ENCODE measurements at places on chromosomes 1 and 21.

DNA sequence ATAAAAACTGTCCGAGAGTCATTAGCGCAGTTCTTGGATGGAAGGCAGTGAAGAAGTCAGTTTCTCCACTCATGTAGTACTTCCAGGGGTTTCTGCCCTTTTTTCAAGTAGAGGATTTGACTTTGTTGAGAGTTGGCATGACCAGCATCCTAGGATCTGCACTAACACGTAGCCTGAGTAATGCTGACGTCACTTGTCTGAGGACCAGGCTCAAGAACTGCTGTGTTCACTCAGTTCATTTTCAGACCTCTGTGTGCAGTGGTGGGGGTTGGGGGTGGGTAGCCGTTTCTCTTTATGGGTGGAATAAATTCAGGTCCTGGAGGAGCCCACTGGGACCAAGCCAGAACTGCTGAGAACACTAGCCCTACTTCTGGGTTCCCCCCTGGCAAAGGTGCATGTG lies 53.3 kb downstream of the MRPS6 start:
- no peak for DNase-seq

GRCh38 chr1:153342178-153342577 lies 6.5 kb downstream of the PGLYRP4 start:
- no peak for DNase-seq

GRCh38 chr1:84164567-84165021 lies 20.5 kb downstream of the PRKACB start:
- DNase-seq: peak; percentile 46

GRCh38 chr1:40861224-40862003 lies 749 bp downstream of the CITED4 start:
- no peak for DNase-seq

- DNase-seq: no peak
These were observed 64.3 kb upstream of the ADARB1 start for GRCh38 chr21:45010096-45010495.

GRCh38 chr1:112841825-112842224 lies 114.2 kb downstream of the SLC16A1 start:
- DNase-seq: peak; percentile 44

DNA sequence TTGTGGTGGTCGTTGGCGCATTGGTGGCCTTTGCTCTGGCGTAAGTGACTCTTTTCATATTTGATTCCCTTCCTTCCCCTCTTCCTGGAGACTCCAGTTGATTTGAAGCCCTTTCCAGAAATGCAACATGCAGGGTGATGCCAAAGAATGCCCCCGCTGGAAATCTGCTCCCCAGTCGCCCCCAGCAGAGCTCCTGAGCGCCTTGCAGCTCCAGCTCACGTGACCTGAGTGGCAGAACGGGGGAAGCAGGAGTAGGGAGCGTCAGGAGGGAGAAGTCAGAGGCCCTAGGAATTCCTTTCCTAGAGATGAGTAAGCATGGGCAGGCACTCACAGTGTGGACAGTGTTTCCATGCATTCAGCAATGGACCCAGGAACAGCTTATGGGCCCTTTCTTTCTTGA lies 255.9 kb downstream of the CACNA1E start:
- DNase-seq: peak; percentile 21

GRCh38 chr1:22174446-22175220 lies 31.7 kb upstream of the WNT4 start:
- DNase-seq: no peak

- no peak for DNase-seq
These were observed 246.7 kb upstream of the NRIP1 start for GRCh38 chr21:15311510-15311909.

DNA sequence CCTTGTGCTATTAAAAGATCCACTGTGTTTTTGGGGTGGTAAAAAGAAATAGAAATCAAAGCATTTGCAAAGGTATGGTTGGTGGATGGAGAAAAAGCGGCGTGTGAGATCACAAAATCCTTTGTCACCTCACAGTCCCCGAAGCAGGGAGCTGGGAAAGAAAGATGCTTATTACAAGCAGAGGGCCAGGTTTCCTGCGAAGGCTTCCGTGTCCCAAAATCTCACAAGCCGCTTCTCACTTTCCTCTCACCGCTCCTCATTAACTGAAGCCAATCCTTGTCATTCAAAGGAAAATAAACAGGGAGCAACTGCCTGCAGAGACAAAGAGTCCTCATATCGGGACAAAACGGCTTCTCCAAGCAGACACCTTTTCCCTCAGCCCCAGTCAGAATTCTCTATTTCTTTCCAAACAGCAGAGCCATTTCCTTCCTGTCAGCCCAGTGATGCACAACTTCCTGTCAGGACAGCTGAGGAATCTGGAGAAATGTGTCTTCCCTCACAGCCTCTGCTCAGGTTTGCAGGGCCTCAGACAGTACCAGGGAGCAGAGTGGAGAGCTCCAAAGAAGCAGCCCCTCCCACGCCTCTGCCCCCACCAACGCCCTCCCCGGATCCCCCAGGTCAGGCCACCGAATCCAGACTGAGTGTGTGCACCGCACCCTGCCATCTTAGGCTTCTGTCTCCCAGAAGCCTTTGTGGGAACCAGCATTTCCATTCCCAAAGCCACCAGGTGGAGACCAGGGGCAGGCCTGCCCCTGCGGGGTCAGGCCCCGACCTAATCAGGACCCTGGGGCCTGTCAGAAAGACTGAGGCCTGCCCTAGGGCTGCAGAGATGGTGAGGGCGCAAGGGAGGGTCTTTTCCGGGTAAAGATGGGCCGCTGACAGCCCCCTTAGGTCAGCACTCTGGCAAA lies 29.6 kb downstream of the KCNN3 start:
- no peak for DNase-seq

DNA sequence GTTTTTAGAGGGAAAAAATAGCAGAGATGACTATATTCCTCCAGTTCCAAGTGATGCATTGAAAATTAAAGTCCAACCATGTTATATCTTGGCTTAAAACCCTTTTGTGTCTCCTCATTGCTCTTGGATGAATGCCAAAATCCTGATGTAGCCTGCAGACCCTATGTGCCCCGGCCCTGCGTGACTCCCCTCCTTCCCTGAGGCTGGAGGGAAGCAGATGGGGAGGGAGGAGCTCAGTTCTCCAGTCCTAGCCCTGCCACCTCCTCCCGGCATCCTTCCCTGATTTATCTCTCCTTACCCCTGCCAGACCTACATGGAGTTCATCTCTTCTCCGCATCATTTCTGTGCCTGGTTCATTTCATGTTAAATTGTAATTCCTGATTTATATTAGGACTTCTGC lies 397.4 kb downstream of the PTPRU start:
- no peak for DNase-seq

GRCh38 chr1:163875200-163875926 lies 553.6 kb downstream of the NUF2 start:
- no peak for DNase-seq

DNA sequence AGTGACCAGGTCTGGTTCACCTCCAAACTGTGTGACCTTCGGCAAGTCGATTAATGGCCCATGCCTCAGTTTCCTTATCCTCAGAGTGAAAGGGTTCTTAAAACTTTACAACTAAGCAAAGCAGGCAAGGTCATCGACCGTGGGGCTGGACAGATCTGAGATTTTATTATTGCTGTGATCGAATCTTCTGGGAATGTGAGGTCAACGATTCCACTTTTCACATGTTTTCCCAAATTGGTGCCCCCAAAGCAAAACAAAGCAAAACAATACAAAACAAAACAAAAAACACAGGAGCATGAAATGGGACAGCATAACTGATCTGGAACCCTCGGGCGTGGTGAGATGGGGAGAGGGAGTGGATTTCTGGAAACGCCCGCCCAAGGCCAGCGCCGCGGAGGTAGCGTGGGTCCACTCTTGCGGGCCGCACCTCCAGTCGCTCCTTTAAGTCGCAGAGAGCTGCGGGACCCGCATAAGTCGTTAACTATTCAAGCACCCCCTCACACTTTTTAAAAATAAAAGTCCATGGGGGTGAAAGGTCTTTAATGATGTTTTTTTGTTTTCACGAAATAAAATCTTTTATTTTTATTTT lies 4.2 kb upstream of the TBX15 start:
- no peak for DNase-seq

GRCh38 chr1:172431721-172432192 lies 11.3 kb downstream of the C1orf105 start:
- DNase-seq: no peak

GRCh38 chr21:41956926-41957729 lies 3.3 kb upstream of the C2CD2 start:
- no peak for DNase-seq

DNA sequence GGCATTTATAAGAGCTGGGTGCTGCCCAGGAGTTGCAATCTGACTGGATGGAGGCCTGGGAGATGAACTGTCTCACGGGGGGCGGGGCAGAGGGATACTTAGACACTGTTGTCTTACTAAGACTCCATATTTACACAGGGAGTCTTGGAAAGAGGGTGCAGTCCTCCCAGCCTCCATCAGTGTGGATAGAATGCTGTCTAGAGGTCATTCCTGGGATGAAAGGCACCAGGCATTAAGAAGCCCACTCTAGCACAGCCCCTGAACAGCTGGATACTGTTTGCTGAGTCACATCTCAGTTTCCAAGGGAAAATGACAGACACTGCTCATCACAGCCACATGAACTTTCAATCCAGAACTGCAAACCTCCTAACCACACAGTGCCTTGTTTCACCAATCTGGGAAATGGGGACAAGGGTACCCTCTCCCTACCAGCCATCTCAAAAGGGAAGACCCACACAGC lies 43.3 kb downstream of the SSBP3 start:
- DNase-seq: no peak

DNA sequence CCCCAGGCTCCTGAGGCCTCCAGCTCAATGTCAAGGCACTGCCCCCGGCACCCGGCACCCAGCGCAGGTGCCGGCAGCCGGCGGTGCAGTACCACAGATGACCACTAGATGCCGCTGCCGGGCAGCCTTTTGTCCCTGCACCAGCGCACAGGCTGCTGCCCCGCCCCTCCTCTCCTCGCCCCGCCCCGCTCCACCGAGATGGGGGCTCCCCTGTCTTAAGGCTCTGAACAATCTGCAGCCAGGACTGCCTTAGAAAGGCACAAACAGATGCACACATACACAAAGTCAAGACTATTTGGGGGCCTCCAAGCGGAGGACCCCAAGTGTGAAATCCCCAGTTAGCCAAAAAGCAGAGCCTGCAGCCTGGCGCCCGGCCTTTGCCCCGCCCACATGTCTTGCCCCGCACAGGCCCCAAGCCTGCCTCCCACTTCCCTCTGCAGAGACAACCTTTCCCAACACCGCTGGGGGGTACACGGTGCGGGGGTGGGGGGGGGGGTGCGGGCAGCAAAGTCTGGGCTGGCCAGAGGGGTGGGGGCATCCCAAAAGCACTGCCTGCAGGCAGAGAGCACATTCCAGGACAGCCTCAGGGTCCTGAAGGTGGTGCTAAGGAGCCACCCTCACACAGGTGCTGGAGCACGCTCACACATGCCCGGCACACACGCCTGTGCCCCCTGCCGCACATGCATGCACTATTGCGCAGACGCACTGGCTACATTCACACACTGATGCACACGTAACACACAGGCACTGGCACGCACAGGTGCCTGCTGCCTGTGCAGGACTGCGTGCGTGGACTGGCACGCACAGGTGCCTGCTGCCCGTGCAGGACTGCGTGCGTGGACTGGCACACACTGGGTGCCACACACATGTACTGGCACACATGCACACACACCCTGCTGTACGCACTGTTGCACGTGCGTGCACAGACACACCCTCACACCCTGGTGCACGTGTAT lies 37.1 kb downstream of the ARHGEF16 start:
- DNase-seq: peak; percentile 75

DNA sequence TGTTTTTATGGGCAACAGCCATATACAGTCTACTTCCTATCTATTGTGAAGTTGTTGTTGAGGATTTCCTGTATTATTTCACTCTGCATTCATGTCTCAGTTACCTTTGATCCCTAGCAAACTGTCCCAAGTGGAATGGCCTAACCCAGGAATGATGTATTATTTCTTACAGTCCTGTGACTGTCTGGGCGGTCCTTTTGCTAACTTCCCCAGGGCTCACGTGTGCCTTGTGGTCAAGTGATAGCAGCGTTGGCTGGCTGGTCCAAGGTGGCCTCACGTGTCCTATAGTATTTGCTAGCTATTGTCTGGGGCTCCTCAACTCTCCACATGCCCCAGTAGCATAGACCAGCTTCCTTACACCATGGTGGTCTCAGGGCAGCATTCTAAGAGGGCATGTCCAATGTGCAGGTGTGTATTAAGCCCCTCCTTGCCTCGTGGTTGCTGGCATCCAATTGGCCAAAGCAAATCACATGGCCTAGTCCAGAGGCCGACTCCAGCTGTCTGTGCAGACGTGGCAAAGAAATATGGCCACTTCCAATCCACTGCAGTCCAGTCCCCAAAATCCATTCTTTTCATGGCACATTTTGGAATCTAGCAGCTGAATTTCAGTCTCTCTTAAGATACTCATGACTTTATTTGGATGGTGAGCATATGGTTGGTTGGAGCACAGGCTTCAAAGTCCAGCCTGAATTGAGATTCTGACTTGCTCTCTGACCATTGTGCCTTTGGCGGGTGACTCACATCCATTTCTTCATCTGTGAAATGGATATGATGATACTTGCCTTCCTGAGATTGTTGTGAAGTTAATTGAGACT lies 94.1 kb downstream of the GALNT2 start:
- DNase-seq: no peak

DNA sequence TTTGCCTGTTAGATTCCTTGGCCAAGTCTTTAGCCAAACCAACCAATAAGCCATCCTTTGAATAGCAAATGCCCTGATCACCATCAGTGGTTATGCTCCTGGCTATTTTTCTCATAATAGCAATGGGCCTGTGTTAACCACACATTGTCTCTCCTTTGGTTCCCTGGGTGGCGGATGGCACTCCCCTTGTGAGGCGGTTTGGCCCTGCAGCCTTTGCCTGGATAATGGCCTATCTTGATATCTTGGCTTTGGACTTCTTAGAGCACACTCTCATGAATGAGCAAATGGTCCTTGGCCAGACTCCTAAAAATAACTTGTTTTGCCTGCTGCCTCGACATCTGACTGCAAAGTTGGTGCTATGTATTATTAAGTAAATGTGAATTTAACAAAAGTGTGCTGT lies 22.4 kb upstream of the ZBTB18 start:
- no peak for DNase-seq

DNA sequence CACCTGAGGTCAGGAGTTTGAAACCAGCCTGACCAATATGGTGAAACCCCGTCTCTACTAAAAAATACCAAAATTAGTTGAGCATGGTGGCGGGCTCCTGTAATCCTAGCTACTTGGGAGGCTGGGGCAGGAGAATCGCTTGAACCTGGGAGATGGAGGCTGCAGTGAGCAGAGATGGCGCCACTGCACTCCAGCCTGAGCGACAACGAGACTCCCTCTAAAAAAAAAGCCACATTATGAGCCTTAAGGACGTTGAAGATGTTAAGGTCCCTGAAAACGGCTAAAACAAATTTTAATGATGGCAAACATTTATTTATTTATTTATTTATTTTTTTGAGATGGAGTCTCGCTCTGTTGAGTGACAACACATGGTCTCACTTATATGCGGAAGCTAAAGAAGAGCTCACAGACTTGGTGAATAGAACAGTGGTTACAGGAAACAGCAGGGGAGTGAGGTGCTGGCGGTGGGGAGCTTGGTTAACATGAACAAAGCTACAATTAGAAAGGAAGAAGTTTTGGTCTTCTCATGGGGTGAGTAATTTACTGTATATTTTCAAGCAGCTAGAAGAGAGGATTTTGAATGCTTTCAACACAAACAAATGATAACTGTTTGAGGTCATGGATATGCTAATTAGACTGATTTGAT lies 47.1 kb downstream of the TCP10L start:
- no peak for DNase-seq

GRCh38 chr21:20373031-20373430 lies 625.2 kb upstream of the NCAM2 start:
- no peak for DNase-seq

All from Ammon's horn (tissue), 1 donor.